ENCODE measurements at places on chromosomes 2 and 18.

- DNase-seq: no peak
Observed at GRCh38 chr2:73133566-73134197, 20.9 kb upstream of the RAB11FIP5 start.

DNA sequence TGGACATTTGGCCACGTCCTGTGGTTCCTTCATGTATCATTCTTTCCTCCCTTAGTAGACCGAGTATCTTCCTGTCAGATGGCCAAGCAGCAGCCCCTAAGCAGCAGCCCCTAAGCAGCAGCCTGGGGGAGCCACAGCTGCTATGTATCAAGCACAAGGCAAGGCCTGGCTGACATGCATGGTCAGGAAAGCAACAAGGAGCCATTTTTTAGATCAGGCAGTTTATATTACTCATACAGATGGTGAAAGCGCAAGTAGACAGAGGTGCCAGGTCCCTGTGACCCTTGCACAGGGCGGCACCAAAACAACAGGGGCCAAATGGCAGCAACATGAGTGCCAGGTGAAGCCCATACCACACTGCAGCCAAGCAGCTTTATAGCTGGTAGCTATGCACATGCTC lies 22.1 kb downstream of the CHCHD5 start:
- DNase-seq: no peak

DNA sequence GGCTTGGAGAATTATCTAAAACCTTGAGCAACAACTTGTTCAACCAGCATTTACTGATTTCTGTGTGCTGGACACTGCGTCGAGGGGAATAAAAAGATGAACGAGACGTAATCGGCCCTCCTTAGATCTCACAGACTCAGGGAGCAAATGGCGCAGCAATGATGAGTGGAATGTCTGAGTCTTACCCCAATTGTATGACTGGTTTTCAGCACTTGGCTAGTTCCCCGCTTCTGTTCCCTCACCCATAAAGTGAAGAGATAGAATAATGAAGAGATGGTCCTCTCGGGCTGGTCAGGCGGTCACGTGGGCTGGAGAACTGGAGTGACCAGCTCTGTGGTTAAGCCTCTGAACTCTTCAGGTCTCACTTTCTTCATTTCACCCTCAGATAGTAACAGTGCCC lies 17.3 kb upstream of the GATA6 start:
- no peak for DNase-seq

DNA sequence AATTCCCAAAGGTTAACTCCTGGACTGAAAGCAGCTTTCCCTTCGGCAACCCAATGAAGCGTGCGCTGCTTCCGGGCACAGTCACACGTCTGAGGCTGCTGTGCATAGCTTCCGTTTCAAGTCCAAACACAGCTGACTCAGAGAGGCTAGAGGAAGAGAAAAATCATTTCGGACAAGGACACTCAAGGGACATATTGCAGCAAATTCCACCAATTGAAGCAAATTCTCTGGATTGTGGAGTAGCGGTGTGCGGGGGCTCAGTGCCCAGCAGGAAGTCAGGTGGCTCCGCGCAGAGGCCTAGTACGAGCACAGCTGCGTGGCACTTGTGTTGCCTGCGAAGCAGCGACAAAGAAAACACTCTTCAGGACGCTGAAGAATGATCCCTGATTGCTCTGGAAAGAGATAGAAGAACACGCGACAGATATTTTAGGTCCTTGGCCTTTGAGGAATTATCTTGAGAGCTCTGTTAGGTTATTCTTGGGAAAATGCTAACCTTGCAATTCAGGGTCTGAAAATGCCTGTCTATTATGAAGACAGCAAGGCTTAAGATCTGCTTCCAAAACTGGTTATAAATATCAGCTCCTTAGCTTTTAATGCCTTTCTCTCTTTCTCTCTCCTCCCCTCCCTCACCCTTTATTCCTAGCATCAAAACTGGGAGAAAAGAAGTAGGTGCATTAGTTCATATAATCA lies 352.6 kb upstream of the DLGAP1 start:
- DNase-seq: no peak

DNA sequence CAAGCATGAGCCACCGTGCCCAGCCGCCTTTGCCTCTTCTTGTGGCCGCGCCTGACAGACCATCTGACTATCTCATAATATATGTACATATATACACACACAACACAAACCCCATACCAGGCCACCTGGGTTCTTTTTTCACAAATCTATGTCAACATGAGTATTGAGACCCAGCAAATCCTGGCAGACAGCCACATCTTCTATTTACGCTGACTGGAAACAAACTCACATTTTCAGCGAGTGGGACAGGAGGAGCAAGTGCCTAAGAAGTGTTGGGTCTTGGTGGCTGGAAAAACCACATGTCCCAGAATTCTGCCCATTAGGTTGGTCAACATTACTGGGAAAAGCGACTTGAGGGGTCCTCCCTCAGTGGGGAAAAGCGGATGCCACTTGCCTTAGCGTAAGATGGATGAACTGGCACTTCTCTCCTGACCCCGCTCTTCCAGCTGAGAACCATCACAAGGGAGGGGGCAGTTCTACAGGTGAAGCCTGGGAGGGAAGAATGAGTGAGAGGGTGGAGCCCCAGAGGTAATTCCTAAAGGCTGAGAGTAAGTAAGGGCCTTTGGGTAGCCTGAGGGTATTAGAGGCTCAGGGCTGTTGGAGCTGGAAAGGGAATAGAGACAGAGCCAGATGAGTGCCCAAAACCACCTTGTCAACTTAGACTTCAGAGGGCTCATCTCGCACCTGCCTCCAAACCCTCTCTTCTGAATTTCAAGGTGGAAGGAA lies 1.9 kb downstream of the SCYGR3 start:
- DNase-seq: no peak

DNA sequence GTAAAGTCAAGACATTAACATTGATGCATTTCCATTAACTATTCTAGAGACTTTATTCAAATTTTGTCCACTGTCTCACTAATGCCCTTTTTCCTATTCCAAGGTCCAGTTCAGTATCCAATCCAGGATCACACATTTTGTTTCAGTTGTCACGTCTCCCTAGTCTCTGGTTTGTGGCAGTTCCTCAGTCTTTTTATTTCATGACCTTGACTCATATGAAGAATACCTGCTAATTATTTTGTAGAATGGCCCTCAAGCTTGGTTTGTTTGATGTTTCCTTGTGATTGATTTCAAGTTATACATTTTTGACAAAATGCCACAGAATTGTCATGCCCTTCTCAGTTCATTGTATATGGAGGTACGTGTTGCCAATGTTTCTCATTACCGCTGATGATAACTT lies 145.2 kb downstream of the FHOD3 start:
- DNase-seq: no peak

- no peak for DNase-seq
Observed at GRCh38 chr2:213959589-213959988, 451.3 kb upstream of the VWC2L start.

DNA sequence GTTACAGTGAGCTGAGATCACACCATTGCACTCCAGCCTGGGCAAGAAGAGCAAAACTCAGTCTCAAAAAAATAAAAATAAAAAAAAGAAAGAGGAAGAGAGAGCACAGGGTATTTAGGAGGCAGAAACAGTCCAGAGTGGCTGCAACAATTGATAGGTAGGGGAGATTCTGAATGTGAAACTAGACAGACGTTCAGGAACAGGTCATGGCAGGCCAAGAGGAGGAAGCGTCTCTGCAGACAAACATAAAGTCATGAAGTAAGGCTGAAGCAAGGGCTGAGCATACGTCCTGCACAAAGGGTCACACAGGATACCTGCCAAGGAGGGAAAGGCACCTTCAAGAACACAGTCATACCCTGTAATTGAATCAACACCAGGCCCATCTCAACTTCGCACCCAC lies 64.1 kb upstream of the ZNF532 start:
- no peak for DNase-seq

- DNase-seq: peak; percentile 78
Observed at GRCh38 chr2:232389327-232389726, 10.8 kb downstream of the ALPP start.

DNA sequence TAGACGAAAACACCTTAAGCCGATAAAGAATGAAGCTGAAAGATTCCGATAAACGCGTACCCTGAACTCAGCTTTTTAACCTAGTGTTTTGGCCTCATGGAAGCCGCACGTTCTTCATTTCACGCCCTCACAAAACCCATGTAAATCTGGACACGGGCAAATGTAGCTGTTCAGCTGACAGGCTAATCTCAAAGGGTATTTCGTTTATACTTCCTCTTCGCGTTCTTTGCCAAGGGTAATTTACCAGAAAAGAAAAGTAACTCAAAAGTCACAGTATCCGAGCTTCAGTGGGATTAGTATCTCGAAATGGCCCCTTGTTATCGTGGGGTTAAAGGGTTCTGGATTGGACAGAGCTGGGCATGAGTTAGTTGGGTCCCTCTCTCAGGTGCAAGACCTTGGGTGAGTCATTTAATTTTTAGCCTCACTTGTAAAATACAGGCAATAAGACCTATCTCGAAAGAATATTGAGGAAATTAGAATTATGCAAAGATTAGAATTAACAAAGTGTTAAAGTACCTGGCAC lies 22.0 kb upstream of the STPG4 start:
- no peak for DNase-seq

DNA sequence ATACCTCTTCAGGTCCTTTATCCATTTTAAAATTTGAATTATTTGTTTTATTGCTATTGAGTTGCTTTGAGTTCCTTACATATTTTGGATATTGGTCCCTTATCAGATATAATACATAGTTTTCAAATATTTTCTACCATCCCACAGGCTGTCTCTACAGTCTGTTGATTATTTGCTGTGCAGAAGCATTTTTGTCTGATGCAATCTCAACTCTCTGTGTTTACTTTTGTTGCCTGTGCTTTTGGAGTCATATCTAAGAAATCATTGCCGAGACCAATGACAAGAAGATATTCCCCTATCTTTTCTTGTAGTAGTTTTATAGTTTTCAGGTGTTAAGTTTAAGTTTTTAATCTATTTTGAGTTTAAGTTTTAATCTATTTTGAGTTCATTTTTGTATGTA lies 25.2 kb upstream of the RASGRP3 start:
- no peak for DNase-seq

Measured in EL (cell line).